ENCODE measurements at places on chromosomes 13 and 19.

DNA sequence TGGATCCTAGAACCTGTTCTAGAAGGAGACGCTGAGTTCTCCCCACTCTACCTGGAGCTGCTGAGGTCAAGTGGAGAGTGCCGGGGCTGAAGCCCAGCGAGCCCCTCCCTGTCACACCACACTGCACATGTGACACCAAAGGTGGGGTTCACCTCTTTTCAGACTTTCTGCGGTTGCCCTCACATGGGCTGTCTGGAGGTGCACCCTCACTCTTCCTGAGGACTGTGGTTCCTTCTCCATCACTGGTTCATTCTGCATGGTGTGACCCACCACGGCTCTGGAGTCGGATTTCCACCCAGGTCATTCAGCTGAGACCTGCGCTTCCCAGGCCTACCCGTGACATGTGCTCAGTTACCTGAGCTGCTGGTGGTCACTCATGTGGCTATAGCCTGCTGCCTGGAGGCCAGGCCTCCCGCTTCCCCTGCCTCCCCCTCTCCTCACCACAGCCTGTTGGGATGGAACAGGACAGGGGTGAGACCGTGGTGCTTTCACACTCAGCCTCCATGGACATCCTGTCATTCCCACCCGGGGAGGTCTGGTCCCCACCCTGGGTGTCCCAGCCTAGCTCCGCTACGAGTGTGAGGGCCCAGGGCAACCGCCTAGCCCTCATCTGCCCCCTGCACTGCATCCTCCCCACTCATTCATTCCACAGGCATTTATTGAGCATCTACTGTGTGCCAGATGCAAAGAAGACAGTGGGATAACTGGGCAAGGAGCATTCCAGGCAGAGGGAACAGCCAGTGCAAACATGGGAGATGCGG lies 605 bp upstream of the A1BG start:
- no peak for DNase-seq

DNA sequence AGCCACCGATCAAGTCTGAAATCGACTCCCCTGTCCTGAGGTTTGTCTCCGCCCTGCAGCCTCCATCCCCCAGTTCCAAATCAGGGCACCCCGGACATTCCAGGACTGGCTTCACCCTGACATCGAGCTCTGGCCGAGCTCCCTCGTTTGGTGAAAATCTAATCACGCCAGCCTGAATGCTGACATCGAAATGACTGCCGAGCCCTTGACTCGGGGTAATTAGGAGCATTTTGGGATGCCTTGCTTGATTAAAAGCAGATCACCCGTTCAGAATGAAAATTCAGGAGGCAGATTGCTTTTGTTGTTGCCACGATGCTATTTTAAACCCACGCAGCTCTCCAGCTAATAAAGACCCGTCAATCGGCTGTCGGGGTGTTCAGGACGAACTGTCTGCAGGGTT lies 34.3 kb downstream of the ZNRF4 start:
- DNase-seq = no peak

- DNase-seq = no peak
These were observed 46.2 kb upstream of the UQCRFS1 start for GRCh38 chr19:29259153-29259552.

GRCh38 chr13:24052547-24053518 lies 107.7 kb upstream of the SPATA13 start:
- no peak for DNase-seq

- DNase-seq = no peak
These were observed 5.8 kb downstream of the CHST8 start for GRCh38 chr19:33627526-33627925.
